ENCODE measurements at places on chromosomes 7 and 10.

GRCh38 chr7:88169717-88170320 lies 50.0 kb downstream of the SRI start:
- DNase-seq: no peak

DNA sequence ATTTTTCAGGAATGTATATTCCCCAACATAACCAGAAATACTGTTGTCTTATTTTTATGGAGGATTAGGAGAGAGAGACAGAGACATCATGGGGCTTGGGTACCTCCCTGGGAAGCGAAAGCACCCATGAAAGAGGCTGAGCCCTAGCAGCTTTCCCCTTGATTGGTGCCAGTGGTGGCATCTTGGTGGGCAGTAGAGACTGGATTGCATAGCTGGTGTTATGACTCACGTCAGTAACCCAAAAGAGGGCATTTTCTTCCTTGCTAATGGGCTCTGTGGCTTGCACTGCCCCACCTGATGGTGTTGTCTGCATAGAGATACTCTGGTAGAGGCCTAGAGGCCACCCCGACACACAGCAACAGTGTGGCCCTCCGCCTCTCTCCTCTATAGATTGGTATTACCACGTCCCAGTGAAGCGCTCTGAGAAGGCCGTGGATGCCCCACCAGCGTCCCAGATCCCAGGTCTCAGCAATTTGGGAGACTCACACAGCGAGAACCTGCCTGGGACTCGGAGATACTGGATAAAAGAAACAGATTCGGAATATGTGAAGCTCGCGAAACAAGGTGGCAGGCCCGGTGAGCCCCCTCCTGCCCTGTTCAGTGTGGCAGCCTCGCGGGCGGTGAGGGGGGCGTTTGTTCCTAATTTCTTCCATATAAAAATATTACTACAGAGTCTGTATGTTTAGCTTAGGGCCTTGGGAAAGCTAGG lies 5.8 kb downstream of the C7orf57 start:
- no peak for DNase-seq

DNA sequence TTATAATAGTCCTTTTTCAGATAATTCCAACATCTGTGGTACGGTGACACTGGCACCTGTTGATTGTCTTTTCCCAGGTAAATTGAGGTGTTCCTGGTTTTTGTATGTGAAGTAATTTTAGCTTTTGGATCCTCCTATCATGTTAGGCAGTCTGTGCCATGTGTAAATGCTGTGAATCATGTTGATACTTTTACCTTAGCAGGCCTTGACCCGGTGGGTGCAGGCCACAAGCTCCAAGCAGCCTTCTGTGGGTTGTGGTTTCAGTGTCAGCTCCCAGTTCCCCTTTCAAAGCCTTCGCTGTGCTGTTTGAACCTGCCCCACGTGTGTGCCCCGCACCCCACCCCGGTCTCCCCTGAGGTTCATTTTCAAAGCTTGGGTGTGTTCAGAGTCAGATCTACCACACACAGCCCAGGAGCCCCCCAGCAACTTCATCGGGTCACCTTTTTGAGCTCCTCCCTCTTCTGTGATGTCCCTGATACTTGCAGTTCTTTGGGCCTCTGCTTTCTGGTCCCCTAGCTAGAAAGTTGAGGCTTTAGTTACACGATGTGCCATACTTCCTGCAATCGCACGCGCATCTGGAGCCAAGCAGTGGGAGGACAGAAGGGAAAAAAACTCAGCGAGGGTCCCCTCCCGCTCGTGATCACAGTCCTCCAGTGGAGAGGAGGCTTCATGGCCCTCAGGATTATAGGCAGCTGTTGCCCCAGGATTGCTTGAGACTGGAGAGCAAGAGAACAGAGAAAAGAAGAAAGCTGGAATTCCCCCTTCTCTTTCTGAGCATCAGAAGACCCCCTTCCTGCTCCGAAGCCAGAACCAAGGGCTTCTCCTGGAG lies 8.7 kb upstream of the BHLHA15 start:
- DNase-seq: no peak

DNA sequence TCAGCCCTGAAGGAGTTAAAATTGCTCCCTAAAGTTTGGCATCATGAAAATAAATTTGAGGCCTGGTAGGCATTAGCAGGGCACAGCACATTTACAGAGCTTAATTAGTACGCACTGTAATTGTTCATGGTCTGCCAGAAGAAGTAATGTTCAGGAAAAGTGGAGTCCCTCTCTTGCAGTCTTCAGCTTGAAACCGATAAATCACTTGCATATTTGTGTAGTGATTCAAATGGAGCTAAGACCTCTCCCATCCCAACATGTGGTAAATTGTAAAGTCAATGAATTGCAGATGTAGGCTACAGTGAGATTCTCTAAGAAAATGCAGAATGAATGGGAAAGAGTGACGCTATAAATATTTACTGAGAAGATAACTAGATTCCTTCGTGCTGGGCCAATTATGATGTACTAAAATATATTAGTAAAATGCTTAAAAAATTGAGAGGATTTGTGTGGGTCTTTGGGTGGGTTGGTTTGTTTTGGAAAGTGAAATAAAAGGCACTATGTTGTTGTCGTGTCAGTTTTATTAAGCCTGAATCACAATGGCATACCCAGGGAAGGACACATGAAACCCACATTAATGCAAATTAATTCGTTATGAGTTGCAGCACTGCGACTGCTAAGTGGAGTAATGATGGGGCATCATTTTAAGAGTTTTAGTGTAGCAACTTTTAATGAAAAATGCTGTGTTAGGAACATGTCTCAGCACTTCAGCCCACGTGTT lies 8.4 kb downstream of the TCF7L2 start:
- no peak for DNase-seq

DNA sequence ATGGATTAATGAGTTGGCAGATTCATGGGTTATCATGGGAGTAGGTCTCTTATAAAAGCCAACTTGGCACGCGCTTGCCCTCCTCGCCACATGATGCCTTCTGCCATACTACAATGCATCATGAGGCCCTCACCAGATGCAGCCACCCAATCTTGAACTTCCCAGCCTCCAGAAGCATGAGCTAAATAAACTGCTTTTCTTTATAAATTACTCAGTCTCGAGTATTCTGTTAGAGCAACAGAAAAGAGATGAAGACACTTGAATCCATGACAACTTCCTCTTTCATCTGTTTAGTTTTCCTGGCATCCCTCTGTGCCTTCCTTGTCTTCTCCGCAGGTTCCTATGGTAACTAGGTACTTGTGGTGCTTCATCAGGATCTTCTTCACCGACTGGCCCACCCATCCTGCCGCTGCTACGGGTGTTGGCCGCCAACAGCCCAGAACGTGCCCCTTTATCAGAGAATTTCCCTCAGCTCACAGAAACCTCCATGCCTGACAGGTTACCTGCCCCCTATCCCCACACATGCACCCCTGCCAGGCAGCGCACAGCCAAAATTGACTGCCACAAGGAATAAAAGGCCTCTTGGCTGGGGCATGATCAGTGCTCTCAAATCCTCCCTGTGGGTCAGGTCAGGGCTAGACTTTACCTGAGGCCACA lies 28.0 kb upstream of the PPIF start:
- no peak for DNase-seq

GRCh38 chr7:117269417-117269816 lies 53.4 kb downstream of the WNT2 start:
- no peak for DNase-seq

DNA sequence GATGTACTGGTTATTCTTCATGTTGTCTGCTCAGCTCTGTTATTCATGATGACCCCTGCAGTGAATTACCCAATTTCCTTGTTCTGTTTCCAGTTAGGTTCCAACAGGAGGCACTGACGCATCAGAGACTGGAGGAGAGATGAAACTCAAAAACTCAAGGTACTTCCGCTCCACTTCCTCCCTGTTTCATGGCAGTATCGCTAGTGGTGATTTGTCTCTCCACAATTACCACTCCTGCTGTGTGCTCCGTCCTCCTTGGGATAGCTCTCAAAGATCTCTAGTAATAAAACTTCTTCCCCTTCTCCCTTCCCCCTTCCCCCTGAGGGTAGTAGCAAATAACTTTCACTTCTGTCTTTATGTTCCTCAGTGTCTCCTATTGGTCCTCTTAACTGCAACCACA lies 107.4 kb upstream of the ABCB5 start:
- DNase-seq: no peak

DNA sequence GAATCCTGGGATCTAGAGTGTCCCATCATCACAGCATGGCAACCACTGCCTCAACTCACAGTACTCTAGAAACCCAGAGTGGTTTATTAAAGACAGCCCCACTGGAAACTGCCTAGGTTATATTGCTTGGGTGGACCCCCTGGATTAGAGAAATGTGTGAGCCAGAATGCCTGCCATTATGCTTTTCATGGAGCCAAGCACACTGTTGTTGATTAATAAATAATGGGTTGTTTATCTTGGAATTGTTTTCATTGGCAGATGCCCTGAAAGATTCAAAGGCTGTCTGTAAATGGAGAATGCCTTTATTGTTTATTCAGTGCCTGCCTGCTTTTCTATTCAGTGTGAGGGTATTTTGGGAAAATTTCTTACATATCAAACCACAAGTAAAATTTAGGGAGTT lies 52.1 kb downstream of the GNAI1 start:
- DNase-seq: no peak

DNA sequence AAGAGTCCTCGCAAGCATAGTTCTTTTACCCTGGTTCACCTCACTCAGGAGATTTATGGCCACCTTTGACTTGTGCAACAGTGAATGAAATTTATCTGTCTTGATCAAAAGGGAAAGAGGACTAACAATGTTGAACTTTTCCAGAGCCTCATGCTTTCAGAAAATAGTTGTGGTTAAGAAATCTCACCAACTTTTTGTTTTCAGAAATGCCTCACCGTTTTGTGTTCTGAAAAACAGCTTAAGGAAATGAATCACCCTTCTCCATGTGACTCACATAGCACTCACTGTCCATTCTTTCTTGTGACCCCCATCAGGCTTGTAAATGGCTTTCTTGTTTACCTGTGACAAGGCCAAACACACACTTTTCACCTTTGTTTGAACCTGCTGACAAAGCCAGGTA lies 148.6 kb upstream of the FAM3C start:
- DNase-seq: peak; percentile 42

DNA sequence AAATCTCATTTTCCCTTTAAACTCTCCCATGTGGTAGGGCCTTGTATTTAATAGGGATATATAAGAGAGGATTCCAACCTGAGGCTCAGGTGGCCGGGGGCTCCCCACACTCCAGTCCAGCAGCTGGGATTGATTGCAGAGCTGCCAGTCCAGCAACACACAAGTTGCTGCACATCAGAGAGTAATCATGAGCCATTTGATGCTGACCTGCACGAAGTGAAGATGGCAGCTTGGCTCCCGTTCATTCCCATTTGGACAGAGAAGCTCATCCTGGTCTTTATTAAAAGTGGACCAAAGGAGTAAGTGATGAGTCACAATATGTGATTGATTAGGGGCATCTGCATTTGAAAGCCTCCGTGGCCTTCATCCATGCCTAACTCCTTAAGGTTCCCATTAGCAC lies 202.4 kb downstream of the PLXNA4 start:
- DNase-seq: no peak

- DNase-seq: no peak
These were observed 2.3 kb upstream of the MIOS start for GRCh38 chr7:7564323-7564780.

GRCh38 chr7:85162721-85163120 lies 24.1 kb downstream of the SEMA3D start:
- DNase-seq: no peak

GRCh38 chr7:28410628-28411531 lies 1.4 kb upstream of the CREB5 start:
- peak; percentile 26 for DNase-seq

DNA sequence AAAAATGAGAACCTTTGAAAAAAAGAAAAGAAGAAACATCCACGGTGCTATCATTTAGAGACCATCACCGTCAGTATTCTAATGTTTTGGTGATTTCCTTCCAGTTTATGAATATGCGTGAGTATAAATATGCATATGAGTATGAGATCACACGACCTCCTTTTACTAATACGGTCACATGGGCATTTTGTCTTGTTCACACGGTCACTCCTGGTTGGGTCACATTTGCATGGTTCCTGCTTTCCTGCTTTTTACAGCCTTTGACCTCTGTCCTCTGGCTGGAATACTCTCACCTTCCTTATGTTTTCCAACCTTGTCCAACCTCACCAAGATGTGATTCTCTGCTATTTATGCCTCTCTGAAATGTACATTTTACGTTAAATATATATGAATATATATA lies 25.3 kb upstream of the LMTK2 start:
- no peak for DNase-seq

- no peak for DNase-seq
These were observed 178.0 kb downstream of the JAZF1 start for GRCh38 chr7:28002638-28003037.

DNA sequence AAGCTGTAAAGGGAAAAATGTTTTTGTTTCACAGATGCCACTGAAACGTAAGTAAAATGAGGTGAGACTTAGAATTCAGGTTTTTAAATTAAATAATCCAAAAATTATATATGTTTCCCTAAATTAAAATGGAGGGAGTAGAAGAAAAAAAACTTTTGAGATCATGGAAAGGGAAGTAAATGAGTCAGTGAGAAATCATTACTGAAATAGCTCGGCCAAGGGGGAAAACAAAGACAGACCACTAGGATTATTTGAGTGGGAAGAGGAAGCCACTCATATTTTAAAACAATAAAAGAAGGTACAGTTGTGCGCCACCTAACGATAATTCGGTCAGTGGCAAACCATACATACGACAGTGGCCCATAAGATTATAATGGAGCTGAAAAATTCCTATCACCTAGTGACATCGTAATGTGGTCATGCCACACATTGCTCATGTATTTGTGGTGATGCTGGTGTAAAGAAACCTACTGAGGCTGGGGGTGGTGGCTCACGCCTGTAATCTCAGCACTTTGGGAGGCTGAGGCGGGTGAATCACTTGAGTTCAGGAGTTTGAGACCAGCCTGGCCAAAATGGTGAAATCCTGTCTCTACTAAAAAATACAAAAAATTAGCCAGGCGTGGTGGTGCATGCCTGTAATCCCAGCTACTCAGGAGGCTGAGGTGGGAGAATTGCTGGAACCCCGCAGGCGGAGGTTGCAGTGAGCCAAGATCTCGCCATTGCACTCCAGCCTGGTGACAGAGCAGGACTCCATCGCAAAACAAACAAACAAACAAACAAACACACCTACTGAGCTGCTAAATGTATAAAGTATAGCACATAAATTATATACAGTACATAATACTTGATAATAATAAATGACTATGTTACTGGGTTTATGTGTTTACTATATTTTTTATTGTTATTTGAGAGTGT lies 64.7 kb downstream of the MKX start:
- DNase-seq: no peak

DNA sequence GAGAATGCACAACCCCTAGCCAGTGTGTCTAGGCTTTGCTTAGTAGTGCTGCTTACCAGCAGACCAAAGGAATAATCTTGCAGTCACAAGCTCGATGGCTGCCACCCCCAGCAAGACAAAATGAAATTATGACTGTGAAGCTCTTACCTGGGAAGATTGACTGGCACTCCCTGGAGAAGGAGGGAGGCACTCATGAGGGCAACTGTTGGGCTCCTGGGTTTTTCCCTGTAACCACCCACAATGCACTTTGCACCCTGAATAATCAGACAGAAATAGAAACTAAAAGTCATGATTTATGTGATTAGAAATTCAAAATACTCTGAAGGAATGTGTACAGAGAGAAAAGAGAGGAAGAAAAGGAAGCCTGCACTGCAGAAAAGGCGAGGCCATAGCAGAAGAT lies 144.3 kb upstream of the DGKB start:
- DNase-seq: no peak

GRCh38 chr10:32548208-32548607 lies 102.3 kb downstream of the CCDC7 start:
- no peak for DNase-seq
